ENCODE measurements at places on chromosomes 1 and 21. TPM values are rescaled to one million over a fixed set of nuclear protein-coding genes. Genes with fewer than 3 reads are reported as not detected.

DNA sequence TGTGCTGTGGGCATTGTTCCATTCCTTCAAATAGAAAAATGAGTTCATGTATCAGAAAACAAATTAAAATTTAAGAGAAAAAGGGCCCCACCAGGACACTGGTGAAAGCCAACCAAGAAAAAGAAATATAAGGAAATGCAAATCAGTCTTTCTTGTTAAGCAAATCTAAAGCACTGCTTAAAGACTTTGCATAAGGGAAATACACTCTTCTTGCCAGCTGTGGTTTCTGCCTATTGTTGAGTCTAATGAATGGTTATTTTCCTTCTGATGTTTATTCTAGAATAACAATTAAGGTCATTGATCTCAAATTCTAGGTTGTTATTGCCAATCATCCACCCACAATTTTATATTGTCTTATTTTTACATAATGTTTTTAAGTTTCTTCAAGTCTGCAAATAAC, 158.6 kb upstream of the SNX7 start:
- no peak overlapping the region for H3K4me3 ChIP-seq
- H3K4me1 ChIP-seq, result no peaks in the 10 kb centered on the region
- no peaks in the 10 kb centered on the region for H3K27me3 ChIP-seq
- H3K36me3 ChIP-seq, result no peaks in the 10 kb centered on the region
- H3K27ac ChIP-seq, result no peak overlapping the region

DNA sequence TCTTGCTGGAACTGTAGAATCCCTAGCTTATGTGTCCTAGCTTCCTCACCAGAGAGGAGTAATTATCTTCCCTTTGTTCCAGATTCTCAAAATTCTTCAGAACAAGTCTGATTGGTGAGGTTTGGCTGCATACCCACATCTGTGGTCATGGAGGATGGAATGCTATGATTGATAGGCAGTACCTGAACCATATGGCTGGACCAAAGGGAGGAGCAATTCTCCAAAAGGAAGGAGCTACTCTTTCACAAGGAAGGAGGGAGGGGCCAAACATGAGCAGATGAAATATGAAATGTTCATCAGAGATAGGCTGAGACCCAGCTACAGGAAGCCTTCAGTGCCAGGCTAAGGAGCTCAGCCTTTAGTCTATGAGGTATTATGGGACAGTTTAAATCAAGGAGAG, 5.0 kb upstream of the RNF19B start:
- DNase-seq, result no peak
- H3K27me3 ChIP-seq, result no peaks in the 10 kb centered on the region
- H3K4me3 ChIP-seq, result no peak overlapping the region
- H3K27ac ChIP-seq, result no peak overlapping the region

DNA sequence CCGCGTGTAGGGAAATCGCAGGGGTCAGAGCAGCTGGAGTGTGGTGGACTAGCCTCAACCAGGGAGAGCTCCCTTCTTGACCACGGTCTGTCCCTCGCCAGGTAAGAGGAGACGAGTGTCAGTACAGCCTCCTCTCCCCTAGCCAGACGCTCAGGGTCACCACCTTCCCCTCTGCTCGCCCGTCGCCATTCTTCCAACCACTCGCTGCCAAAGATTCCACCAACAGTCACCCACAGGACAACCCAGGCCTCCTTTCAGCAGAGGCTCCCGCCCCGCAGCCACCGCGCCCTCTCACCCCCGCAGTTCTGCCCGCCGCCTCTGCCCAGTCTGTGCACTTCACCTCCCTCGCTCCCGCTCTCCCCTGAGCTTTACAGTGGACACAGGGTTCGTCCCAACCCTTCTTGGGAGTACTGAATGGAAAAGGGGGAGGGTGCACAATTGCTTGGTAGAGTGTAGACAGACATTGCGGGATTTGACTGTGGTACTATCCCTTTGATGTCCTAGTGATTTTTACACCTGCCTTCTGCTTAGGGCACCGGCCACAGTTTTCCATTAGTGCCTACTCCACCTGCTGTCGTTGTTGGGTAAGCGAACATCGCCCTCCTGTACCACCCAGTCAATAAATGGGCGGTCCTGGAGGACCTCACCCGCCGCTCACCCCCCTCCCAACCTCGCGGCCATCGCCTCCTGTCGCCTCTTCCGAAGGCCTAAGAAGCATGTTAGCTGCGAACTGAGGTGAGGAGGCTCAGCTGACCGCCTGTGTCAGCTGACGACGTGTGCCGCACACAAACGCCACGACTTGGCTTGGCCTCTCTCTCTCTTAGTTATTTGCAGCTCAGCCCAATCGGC, 9.2 kb upstream of the NBPF11 start:
- H3K36me3 ChIP-seq, result no peaks in the 10 kb centered on the region
- H3K27me3 ChIP-seq, result peaks cover 51% of the 10 kb centered on the region
- no peak for DNase-seq
- no peaks in the 10 kb centered on the region for H3K4me1 ChIP-seq
- H3K4me3 ChIP-seq, result no peak overlapping the region
- H3K27ac ChIP-seq, result no peak overlapping the region

DNA sequence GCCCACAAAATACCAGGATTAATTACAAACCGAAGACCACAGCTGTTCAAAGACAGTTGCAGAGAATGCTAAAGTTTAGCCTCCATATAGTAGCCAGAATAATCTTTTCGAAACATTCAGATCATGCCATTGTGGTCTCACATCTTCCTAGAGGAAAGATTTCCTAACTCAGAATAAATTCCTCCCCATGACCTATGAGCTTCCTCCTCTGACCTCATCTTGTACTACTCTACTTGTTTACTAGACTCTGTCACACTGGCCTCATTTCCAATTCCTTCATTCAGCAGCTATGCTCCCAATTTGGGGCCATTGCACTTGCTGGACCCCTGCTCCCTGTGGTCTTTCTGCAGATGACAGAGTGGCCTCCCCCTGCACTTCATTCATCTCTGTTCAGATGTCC, 71.8 kb upstream of the LRRC53 start:
- DNase-seq, result no peak
- H3K27ac ChIP-seq, result no peak overlapping the region
- no peaks in the 10 kb centered on the region for H3K36me3 ChIP-seq
- H3K4me3 ChIP-seq, result no peak overlapping the region

DNA sequence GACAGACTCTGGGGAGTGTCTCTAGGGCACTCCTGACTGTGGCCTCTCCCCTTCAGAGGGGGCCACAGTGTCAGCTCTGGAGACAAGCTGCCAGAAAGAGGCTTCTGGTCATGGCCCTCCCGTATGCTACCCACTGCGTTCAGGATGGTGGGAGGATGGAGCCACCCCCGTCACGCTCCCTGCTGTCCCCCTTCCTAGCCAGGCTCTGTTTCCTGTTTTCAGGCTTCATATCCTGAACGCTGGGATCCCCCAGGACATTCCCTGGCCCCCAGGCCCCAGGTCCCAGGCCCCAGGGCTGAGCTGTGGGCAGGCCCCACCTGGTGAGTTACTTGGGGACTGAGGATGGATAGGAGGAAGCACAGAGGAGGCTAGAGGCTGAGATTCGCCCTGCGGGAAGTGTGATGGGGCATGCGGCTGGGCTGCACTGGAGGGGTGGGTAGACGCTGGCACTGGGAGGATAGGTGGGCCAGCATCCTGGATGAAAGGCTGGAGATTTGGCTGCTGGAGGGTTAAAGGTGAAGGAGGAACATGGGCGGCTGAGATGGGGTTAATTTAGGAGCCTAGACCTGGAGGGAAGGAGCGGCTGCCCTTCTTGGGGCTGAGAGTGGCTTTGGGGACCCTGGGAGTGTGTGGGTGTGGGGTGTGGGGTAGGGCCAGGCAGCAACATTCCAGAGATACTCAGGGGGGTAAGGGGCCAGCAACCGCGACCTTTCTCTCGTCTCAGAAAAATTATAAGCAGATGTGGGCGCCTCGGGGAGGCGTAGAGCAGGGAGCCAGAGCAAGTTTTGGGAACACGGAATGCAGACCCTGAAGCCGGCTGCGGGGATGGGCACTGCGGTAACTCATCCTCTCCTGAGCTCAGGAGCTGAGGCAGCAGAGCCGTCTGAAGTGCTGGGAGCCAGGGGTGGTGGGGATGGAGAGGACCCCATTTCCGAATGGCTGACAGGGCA, 8.7 kb downstream of the PEAR1 start:
- no peaks in the 10 kb centered on the region for H3K36me3 ChIP-seq
- DNase-seq, result no peak
- H3K27me3 ChIP-seq, result peaks cover 12% of the 10 kb centered on the region
- H3K4me1 ChIP-seq, result peaks cover 30% of the 10 kb centered on the region
- no peak overlapping the region for H3K4me3 ChIP-seq

GRCh38 chr1:213268221-213268620, 217.2 kb downstream of the RPS6KC1 start:
- no peaks in the 10 kb centered on the region for H3K27me3 ChIP-seq
- no peak overlapping the region for H3K27ac ChIP-seq
- no peak overlapping the region for H3K4me3 ChIP-seq
- no peaks in the 10 kb centered on the region for H3K4me1 ChIP-seq
- peaks cover 6% of the 10 kb centered on the region for H3K36me3 ChIP-seq
- DNase-seq, result no peak

DNA sequence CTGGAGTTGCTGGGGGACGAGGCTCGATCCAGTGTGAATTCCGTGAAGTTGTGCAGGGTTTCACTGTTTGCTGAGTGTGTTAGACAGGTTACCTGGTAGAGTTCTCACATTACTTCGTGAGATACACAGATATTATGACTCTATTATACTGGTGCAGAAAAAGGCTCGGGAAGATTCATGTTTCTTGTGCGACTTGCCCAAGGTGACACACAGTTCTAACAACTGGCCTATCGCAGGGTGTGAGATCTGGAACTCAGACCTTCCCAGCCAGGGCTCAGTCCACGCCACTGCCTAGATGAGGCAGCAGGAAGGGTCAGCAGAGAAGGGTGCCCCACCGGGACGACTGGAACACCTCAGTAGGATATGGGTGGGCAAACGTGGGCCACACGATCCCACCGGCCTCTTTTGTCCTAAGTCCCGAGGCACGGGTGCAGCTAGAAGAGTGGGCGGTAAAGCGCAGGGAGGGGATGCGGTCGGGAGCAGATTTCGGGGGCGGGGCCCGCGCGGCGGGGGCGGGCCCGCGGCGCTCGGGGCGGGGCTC, 296 bp upstream of the RNPEP start:
- no peaks in the 10 kb centered on the region for H3K36me3 ChIP-seq
- H3K27me3 ChIP-seq, result no peaks in the 10 kb centered on the region
- H3K4me1 ChIP-seq, result peaks cover 34% of the 10 kb centered on the region
- peak overlapping the region; percentile 92 for H3K27ac ChIP-seq
- DNase-seq, result peak; percentile 83

DNA sequence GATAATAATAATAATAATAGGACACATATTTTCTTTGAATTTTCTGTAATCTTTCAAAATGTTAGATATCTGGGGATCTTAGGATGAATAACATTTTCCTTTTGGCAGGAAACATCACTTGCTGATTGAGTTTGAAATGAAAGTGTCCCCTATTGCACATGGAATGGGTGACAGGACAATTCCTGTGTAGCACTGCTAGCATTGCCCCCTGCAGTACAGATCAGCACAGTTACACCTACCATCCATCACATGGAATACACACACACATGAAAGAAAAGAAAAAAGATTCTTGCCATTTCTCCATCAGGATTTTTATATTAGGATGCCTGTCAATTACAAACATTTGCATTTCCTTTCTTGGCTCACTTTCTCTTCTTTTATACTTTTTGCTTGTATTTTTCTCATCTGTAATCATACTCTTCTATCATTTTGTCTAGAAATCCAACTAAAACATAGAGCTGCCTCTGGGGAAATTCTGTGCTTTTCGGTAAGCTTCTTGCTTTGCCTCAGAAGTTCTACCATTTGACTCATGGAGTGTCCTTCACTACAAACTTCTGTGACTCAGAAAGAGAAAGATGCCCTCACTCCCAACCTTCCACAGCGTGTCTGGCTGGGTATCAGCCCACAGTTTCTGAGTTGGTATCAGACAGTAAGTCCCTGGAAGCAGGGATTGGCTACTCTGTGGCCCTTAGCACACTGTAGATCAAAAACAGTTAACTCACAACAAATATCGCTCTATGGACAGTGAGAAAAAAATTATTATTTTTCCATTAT, 641.2 kb downstream of the PTPRC start:
- no peaks in the 10 kb centered on the region for H3K4me1 ChIP-seq
- H3K27me3 ChIP-seq, result no peaks in the 10 kb centered on the region
- H3K4me3 ChIP-seq, result no peak overlapping the region
- no peak overlapping the region for H3K27ac ChIP-seq
- no peak for DNase-seq

- DNase-seq, result no peak
- H3K4me3 ChIP-seq, result no peak overlapping the region
- H3K36me3 ChIP-seq, result no peaks in the 10 kb centered on the region
- H3K27me3 ChIP-seq, result peaks cover 12% of the 10 kb centered on the region
- H3K4me1 ChIP-seq, result no peaks in the 10 kb centered on the region
- no peak overlapping the region for H3K27ac ChIP-seq
These were observed 13.0 kb downstream of the CHIT1 start for GRCh38 chr1:203216274-203217138.

- no peaks in the 10 kb centered on the region for H3K4me1 ChIP-seq
- no peak overlapping the region for H3K27ac ChIP-seq
- no peak overlapping the region for H3K4me3 ChIP-seq
- no peaks in the 10 kb centered on the region for H3K27me3 ChIP-seq
These were observed 1162.0 kb upstream of the TMPRSS15 start for GRCh38 chr21:19565587-19565986.

DNA sequence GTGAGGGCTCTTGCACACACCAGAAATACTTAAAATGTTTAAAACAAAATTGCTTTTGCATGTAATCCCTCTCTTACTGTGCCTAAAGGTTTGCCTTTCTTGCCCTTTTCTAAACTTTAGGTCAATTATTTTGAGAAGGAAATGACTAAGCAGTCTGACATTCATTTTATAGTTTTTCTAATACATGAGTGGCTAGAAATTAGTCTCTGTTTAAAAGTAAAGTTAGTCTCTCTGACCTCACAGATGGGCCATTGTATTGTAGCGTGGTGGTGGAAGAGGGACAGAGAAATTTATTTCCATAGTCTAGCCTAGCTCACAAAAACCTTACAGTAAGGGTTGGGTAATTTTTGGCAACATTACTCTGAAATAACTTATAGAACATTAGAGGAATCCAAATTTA, 3.6 kb upstream of the COL11A1 start:
- H3K36me3 ChIP-seq, result no peaks in the 10 kb centered on the region
- no peak overlapping the region for H3K27ac ChIP-seq
- H3K27me3 ChIP-seq, result peaks cover 6% of the 10 kb centered on the region
- peaks cover 19% of the 10 kb centered on the region for H3K4me1 ChIP-seq
- H3K4me3 ChIP-seq, result no peak overlapping the region

DNA sequence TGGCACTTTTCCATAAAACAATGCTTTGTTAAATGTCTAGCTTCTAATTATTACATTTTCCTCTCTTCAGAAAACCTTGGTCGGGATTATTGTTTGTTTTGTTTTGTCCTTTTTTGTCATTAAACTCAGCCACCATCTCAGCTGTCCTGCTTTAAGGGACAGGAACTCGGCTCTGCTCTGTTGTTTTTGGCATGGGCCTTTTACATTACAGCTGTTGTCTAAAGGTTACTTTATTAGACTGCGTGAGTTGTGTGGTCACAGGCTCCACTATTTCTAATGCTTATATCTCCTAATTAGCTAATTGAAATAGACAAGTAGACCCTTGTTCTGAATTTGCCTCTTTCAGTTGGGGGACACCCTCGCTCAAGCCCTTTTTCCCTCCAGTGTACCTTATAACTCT, 1.6 kb downstream of the PALMD start:
- peaks cover 56% of the 10 kb centered on the region for H3K4me1 ChIP-seq
- peak overlapping the region; percentile 93 for H3K27ac ChIP-seq
- H3K27me3 ChIP-seq, result no peaks in the 10 kb centered on the region
- no peaks in the 10 kb centered on the region for H3K36me3 ChIP-seq

Gene PGM1
- 41.6 TPM for total RNA-seq

Gene SLAMF8
- 4.1 TPM for total RNA-seq

Gene MIXL1
- not detected for total RNA-seq

Gene DHRS3
- 75.2 TPM for total RNA-seq

Gene MROH9
- not detected for total RNA-seq

Gene SLC44A5
- total RNA-seq, result 1.5 TPM

Measured in suprapubic skin (tissue), 4 donors.